ENCODE measurements at places on chromosomes 4 and X.

DNA sequence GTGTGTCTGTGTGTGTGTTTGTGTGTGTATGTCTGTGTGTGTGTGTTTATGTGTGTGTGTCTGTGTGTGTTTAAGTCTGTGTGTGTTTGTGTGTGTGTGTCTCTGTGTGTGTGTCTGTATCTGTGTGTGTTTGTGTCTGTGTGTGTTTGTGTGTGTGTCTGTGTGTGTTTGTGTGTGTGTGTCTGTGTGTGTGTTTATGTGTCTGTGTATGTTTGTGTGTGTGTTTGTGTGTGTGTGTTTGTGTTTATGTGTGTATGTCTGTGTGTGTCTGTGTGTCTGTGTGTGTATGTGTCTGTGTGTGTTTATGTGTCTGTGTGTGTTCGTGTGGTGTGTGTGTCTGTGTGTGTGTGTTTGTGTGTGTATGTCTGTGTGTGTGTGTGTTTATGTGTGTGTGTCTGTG is 11.4 kb downstream of the IL9R start:
- no peak for DNase-seq

GRCh38 chrX:71579136-71579989 is 1.1 kb downstream of the GCNA start:
- no peak for DNase-seq

- no peak for DNase-seq
These were observed 58.5 kb downstream of the TEX13C start for GRCh38 chrX:125378205-125378604.

GRCh38 chrX:15977644-15978043 is 123.0 kb upstream of the AP1S2 start:
- DNase-seq: no peak

DNA sequence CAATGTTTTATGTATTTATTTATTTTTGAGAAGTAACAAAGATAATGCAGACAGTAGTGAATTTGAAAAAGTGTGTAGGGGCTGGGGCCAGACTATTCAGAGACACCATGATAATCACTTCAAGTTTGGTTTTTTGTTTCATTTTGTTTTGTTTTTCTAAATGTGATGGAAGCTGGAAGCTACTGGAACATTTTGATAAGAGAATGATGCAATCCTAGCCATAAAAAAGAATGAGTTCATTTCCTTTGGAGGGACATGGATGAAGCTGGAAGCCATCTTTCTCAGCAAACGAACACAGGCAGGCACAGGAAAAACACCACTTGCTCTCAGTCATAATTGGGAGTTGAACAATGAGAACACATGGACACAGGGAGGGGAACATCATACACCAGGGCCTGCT is 706.6 kb upstream of the EPHA5 start:
- no peak for DNase-seq

- no peak for DNase-seq
These were observed 108.7 kb downstream of the CORIN start for GRCh38 chr4:47729131-47729680.

DNA sequence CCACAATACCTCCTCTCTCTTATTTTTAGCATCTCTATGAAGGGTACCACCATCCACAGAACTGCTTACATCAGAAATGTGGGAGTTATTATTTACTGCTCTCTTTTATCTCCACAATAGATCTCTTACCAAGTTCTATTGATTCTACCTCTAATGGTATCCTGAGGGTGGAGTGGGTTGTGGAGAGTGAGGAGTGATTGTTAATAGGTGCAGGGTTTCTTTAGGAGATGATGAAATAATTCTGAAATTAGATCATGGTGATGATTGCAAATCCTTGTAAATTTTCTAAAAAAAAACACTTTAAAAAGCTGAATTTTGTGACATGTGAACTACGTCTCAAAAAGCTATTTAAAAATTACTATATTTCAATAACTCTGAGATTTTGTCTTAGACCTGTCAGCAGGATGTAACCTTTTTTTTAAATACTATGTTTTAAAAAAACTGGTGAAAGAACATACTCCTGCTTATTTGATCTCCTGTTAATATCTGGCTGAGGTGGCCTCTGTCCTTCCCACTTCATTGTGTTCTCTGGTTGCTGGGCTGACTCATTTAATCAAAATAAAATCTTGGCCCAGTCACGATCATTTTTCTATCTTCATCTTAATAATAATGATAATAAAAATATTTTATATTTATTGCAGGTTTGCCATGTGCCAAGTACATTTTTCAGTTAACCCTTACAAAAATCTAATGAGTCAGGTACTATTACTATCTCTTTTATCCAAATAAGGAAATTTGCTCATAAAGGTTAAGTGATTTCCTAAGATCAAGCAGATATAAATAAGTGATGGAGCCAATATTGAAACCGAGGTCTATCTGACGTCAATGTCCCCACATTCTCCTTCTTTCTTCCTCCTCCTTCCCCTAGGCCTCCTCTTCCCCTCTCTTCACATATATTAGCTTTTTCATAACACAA is 73.5 kb downstream of the GLUD2 start:
- DNase-seq: no peak

- no peak for DNase-seq
These were observed 12.1 kb upstream of the VSIG4 start for GRCh38 chrX:66051980-66052379.

DNA sequence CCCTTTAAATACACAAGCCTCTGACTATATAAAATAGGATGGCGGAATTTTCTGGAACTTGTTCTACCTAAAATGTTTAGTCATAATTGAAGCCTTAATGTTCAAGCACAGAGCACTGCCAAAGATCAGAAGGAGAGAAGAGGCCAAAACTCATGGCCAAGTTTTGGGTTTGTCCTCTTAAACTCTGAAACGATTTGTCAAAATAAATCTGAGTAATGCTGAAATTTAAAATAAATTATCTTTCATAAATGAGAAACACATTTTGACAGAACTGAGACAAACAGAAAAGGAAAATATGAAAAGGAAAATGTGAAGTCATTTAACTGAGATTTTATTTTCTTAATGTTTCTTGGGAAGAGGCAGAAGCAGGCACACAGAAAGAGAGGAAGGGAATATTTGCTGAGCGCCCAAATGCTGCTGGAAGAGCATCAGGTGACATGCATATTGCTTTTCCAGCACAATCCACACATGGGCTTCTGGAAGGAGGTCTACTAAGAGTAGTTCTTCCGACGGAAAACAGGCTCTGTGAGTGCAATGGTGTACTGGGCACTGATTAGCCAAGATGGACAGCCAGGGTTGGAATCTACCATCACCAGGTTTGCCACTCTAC is 47.4 kb upstream of the ZNF518B start:
- DNase-seq: no peak

DNA sequence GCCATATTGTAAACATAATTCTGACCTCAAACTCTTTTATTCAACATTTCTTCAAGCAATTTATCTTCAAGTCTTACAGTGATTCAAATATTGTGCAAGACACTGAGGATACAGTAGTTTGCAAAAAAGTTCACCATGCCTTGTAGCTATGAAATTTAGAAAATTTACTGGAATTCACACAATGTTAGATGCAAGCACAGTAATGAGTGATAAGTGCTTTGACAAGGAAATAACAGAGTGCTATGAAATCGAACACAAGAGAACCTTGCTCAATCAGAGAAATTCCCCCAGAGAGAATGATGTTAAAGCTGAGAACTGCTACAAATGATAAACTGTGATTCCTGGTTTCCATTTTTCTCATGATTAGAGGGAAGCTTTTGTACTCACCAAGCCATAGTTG is 952.9 kb downstream of the FAT4 start:
- peak; percentile 86 for DNase-seq

DNA sequence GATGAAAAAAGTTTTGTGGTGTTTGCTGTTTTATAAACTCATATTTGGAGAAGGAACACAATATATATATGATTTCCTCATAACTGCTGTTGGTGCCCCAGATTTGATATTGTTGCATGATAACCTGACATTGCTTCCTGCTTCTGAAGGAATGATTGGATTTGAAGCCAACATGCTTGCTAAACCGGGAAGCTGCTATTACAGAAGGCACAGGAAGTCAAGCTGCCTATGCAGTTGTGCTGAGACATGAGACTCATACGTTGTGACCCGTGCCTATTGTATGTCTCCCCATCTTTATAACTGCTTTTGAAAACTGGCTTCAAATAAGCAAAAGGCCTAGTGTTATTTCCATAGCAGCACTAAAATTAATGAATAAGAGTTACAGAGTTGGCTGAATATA is 32.9 kb downstream of the GAB1 start:
- no peak for DNase-seq

- peak; percentile 1 for DNase-seq
These were observed 31.3 kb upstream of the TFDP3 start for GRCh38 chrX:133249266-133250058.

DNA sequence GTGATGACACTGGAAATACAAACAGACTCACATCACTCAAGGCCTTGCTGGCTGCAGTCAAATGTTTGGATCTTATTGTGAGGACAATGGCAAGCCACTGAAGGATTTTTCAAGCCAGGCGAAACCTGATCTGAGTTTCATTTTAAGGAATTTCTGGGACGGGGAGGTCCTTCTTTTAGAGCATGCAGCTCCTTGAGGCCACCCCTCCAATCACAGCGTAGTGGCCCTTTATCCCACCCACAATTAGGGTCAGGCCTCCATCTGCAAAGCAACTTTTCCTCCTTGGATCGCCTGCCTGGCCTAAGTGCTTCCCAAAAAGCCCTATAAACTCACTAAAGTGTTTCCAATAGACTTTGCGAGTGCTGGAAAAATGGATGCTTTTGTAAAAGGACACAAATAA is 115.5 kb downstream of the EFHC2 start:
- DNase-seq: no peak

GRCh38 chr4:66911880-66912279 is 633.4 kb downstream of the CENPC start:
- DNase-seq: no peak

DNA sequence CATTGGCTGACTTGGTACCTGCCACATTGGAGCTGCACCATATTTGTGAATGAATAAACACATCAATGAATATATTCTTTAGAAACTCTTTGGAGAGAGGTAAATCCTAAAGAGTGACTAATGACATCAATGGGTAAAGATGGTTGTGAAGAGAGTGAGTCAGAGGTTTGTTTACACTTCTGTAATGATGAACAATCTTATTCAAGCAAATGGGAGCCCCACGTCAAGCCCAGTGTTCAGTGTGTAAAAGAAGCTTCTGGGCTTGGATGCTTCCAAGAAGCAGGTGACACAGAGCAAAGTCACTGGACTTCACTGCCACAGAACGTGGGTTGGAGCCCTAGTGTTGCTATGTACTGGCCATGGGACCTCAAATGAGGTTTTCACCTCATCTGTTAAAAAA is 319.0 kb downstream of the STK32B start:
- DNase-seq: peak; percentile 59

- DNase-seq: peak; percentile 45
These were observed 184.7 kb upstream of the ZCCHC13 start for GRCh38 chrX:74119016-74119910.

GRCh38 chrX:99572711-99573110 is 837.4 kb downstream of the PCDH19 start:
- DNase-seq: no peak

- no peak for DNase-seq
These were observed 100.6 kb downstream of the AKAP4 start for GRCh38 chrX:50100188-50100587.

DNA sequence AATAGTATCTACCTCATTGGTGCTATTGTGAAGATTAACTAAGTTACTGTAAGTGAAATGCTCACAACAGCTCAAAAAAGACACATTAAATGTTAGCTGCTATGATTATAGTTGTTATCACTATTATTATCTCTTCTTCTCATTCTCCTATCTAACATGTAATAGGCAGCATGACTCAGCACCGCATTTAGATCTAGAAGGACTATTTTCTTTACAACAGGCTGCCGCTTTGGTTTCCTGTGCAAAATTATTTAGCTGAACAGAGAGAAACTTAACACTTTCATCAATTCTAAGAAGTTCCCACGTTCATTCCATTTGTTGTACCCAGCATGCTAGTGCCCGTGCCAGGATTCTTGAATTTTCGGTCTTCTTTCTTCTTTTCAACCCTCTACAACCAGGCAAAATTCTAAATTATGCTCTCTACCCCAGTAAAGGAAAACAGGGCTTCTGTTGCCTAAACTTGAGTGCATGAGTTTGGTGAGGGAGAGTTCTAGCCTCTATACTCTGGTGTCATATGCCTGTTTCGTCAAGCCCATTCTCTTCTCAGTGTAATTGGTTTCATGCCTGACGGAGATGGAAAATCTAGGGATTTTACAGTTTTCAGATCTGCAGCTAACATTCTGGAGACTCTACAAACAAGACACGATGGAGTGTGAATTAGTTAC is 378.9 kb downstream of the PPP1R2C start:
- no peak for DNase-seq

DNA sequence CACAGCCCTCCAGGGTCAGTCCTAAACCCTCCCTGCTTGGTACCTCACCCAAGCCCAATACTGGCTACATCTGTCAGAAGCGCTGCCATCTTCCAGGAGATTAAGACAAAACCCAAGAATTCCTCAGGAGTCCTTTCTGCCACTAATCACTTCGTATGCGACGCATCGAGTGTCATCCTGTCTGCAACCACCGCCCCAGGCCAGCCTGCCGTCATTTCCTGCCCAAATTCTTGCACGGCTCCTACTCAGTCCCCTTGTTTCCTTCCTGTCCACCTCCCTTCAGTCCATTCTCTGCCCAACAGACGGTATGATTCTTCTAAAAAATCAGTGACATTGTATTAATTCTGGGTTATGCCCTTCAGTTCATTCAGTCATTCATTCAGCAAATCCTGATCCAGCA is 113.6 kb downstream of the NFKB1 start:
- DNase-seq: no peak

DNA sequence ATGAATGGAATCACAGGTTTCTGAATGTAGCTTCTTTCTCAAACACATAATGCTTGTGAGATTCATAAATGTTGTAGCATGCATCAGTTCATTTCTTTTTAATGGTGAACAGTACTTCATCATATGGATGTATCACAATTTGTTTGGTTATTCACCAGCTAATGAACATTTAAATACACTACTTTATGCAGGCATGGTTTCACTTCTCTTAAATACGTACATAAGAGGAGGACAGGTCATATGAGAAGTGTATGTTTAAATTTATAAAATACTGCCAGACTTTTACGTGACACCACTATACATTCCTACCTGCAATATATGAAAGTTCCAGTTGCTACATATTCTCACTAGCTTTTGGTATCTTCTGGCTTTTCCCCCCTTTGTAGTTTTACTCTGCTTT is 65.4 kb downstream of the ANKRD17 start:
- DNase-seq: no peak

- no peak for DNase-seq
These were observed 3.3 kb upstream of the NKX3-2 start for GRCh38 chr4:13547485-13548041.

DNA sequence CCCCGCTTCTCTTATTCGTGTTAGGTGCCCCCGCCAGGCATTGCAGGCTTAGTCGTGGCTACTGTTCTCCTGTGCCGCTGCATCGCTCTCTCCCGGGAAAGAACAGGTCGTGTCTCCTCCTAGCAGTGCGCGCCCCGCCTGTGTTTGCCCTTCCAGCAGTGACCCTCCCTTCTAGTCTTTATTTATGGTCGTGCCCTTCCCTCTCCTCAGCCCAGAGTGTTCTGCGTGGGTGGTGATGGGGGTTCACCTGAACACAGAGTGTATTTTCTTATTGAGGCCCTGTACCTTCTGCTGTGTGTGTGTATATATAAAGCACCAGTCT is 15.2 kb downstream of the USP11 start:
- DNase-seq: no peak
